Stromal cell of bone marrow (primary cell): ENCODE measurements at places on chromosomes 2 and 18.

DNA sequence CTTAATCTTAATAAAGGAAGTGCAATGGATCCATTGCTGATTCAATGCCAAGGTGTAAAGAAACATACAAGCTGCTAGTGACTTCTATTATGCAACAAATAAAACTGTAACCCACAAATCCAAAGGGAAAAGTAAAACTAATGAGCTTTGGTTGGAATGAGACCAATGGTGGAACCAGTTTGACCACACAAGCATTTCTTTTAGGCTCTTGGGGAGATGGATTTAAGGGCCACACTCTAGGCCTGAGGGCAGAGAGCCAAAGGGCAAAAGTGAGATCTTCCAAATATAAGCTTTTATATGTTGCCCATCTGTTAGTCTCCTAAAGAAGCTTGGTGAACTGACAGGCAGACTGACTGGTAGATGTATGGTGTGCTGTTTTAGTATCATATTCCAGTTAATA is 41.5 kb upstream of the MMADHC start:
- DNase-seq: peak; percentile 48

GRCh38 chr2:53641290-53641689 is 126.3 kb upstream of the CHAC2 start:
- DNase-seq: no peak

- no peak for DNase-seq
These were observed 327.5 kb downstream of the KIAA1328 start for GRCh38 chr18:37156330-37156942.

- DNase-seq: no peak
These were observed 181.7 kb downstream of the ANAPC1 start for GRCh38 chr2:111702119-111702803.

DNA sequence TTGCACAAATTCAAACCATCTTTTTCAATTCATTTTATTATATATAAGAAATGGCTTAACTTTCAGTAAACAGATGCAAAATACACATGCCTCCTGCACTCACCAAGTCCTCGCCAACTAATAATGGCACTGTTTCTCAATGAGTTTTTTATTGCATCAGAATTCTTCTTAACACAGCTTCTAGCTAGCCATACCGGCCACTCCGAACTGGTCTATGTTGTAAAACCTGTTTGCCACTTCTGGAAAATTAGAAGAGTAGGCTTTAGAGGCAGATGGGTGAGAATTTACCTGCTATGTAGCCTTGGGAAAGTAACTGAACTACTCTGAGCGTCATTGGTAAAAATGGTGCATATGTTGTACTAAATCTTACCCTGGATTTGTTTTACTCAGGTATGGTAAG is 100.6 kb upstream of the LHCGR start:
- DNase-seq: no peak

GRCh38 chr2:157931542-157931941 is 55.4 kb upstream of the ACVR1 start:
- DNase-seq: no peak

DNA sequence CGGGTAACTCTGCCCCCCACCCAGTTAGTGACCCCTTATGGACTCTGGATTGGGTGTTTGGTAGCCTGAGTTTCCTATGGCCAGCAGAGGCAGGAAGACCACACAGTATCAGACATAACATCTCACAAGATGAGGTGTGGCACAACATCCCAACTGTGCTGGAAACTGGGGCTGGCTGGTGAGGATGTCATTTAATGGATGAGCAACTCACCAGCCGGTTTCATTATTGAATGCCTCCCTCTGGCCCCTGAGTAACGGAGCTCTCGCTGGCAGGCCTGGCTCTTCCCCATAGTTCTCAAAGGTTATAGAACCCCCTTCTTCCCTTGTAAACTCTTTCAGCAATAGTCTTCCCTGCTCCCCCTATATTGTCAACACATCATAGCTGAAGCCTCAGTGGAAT is 195.0 kb downstream of the BCL11A start:
- DNase-seq: no peak

DNA sequence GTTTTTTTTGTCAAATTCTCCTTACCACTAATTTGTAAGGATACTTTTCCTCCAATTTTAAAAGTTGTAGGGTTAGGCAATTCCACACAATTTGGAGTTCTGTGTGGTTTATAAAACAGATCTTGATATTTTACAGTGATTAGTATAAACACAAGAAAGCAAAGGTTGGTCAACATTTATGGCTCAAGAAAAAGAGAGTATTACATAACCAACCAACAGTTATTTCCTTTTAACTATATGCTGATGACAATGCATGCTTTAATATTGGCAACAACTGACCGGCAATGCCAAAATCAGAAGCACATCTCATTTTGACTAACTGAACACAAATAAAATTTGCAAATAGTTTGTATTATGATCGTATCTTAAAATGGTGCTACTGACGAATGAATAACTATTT is 137.2 kb downstream of the CDH2 start:
- no peak for DNase-seq

DNA sequence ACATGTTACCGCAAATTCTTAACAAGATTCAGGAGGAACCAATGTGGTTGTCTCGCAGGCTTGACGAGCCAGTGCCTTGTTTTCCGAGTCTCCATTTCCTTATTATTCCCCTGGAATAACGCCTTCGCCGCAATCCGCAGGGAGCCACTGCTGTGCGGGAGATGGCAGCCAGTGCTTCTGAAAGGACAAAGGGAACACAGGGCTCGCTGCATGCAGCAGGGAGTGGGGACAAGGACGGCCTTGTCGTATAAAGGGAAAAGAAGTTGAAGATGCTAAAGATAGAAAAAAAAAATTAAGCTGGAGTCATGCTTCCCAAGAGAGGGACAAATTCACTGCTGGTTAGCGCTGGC is 221.4 kb downstream of the NDUFA10 start:
- no peak for DNase-seq

- DNase-seq: no peak
These were observed 8.6 kb upstream of the PCARE start for GRCh38 chr2:29082804-29083495.

GRCh38 chr2:57465067-57465466 is 581.5 kb upstream of the VRK2 start:
- no peak for DNase-seq

DNA sequence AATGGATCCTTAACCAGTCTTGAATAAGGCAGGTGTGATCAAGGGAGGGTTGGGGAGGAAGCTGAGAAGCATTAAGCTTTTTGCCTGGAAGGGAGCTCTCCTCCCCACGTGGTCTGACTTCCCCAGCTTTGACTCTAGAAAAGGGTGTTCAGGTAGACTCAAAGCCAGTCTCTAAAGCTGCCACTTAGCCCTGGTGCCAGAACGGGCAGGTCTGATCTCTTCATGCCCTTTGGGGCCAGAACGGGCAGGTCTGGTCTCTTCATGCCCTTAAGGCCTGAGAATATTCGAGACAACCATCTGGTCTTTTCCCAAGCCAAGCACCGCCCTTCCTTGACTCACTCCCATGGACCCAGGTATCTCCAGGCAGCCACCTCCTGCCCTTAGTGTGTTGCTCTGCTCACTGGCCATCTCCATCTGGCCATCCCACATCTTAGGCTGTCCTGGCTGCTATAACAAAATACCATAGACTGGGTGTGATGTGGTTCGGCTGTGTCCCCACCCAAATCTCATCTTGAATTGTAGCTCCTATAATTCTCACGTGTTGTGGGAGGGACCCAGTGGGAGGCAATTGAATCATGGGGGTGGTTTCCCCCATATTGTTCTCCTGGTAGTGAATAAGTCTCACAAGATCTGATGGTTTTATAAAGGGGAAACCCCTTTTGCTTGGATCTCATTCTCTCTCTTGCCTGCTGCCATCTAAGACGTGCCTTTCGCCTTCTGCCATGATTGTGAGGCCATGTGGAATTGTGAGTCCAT is 59.4 kb downstream of the SNORC start:
- no peak for DNase-seq

GRCh38 chr2:238946318-238947242 is 98.7 kb downstream of the TWIST2 start:
- DNase-seq: no peak

DNA sequence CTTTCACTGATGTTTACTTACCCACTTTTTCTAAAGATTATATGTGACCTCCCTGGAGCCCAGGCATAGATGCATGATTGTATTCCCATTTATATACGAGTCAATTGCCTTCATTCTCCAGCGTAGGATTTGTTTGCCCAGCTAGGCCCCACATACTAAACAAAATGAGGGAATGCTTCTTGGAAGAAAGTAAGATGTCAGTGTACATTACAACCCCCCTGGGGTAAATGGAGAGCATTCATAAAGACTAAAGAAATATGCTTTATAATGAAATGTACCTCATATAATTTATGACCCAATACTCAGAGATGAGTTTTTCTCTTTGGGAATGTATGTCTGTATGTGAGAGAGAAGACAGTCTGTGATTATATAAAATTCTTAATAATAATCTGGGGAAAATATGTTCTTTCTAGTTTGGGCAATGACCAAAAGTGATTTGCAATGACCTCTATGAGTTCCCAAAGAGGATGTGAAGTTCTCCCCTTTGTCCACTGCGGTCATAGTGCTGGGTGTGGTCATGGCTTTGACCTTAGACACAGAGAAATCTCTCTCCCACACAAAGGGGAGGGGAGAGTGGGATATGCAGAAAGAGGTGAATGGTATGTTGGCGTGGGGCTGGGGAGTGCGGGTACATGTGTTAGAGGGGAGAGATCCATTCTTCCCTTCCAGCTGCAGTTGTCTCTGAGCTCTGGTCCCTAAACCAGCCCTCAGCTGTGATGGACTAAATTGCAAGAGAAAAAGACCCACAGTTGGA is 175.6 kb downstream of the EN1 start:
- no peak for DNase-seq

GRCh38 chr18:61607867-61608266 is 274.6 kb downstream of the CDH20 start:
- no peak for DNase-seq

DNA sequence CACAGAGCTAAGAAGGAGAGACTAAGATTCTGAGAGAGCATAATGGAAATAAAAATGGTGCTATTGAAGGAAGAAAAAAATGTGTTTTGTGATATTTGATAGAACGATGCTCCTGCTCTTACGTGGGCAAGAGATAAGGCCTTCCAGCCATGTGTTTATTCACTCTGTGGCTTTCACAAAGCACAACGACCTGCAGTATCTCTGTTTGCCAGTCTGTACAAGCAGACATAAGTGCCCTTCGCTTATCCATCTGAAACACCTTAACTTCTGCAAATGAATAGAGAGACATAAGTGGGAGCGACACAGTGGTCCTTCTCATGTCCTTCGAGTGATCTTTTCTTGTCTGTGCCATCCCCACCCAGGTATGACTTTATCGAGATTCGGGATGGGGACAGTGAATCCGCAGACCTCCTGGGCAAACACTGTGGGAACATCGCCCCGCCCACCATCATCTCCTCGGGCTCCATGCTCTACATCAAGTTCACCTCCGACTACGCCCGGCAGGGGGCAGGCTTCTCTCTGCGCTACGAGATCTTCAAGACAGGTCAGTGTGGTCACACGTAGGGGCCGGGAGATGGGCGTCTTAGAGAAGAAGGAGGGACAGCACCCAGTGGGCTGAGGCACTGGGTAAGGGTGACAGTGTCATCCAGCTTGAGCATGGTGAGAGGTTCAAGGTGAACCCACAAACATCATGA is 33.7 kb downstream of the NRP2 start:
- DNase-seq: no peak

- no peak for DNase-seq
These were observed 544.9 kb upstream of the DDX18 start for GRCh38 chr2:117269574-117269973.

- DNase-seq: no peak
These were observed 15.0 kb downstream of the KCNJ13 start for GRCh38 chr2:232761301-232761907.

DNA sequence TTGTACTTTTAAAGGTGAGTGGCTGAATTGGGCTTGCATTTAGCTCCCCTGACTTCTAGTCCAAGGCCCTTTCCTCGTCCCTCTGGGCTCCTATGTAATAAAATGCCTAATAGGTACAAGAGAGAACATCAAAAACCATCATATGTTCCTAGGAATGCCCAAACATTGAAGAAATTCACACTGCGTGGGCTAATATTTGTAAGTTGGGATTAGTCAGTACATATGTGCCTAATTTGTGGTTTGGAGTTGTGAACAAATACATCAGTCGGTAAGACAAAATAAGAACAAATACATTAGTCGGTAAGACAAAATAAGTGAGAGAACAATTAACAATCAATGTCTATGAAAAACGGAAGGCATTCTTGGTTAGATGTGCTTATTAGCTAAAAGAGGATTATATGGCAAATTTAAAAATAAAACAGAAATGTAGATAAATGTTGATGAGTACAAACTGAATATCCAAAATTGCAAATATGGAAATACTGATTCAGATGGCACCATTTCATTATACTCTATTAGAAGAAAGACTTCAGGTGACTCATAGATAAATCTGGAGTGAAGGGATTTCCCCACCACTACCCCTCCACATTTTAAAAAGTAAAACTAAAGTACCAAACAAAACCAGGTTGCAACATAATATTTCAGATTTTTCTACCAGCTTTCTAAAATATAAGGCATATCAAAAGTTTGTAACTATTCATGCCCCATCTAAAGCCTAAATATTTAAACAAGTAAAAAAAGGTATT is 325.4 kb downstream of the ZEB2 start:
- no peak for DNase-seq

DNA sequence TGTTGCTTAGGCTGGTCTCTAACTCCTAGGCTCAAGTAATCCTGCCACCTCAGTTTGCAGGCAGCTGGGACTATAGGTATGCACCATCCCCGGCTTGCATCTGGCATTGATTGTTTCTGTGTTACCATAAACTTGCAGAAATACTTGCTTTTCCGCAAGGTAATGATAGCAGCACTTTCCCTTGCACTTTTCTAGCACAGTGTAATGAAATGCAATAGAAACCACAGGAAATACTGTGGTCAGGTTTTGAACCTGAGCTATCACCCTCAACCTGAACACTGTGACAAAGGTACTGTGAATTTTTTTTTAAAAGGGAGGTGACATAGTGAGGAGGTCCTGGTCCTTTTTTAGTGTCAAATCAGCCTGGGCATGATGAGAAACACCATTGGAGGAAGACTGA is 38.3 kb downstream of the DHRS9 start:
- DNase-seq: no peak

GRCh38 chr2:230865766-230866755 is 1.3 kb downstream of the ITM2C start:
- no peak for DNase-seq

DNA sequence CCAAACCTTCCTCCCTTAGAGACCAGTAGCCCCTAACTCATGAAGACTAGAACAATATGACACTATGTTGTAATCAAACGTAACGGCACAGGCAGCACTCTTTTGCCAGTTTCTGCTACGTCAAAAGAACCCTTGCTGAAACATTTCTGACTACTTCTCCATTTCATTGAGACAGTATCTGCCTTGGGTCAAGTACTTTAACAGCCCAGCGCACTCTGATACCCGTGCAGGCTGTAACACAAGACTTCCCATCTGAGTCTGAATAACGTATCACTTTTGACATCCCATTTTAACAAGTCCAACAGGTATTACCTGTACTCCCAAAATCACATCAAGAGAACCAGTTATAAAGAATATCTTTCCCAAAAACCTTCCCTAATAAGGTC is 38.4 kb downstream of the TBC1D8 start:
- no peak for DNase-seq
